Activated CD4-positive, alpha-beta memory T cell treated with anti-CD3 and anti-CD28 coated beads, Interleukin-2, amount 10 ng/mL, durations not matched to agents 7 days and 5 days (primary cell): ENCODE measurements at places on chromosomes 4 and X. TPM values are rescaled to one million over a fixed set of nuclear protein-coding genes. Genes with fewer than 3 reads are reported as not detected.

PRPS1 gene
- total RNA-seq = 67.4 TPM

SUPT20HL2 gene
- not detected for total RNA-seq

FAM50A gene
- total RNA-seq = 65.4 TPM

MAGEA9B gene
- not detected for total RNA-seq

DAPP1 gene
- total RNA-seq = 35.8 TPM

WDFY3 gene
- total RNA-seq = 1.5 TPM

PARM1 gene
- total RNA-seq = not detected

KIAA1210 gene
- not detected for total RNA-seq

PDE6B gene
- 16.4 TPM for total RNA-seq

SAGE1 gene
- total RNA-seq = not detected

SLC2A9 gene
- 0.83 TPM for total RNA-seq

CXCL1 gene
- total RNA-seq = not detected
